Caco-2 (cell line): ENCODE measurements at places on chromosomes 7 and 10. TPM values are rescaled to one million over a fixed set of nuclear protein-coding genes. Genes with fewer than 3 reads are reported as not detected.

The TAS2R4 gene
- 1.2 and 1.3 TPM in 2 replicates for total RNA-seq

DNA sequence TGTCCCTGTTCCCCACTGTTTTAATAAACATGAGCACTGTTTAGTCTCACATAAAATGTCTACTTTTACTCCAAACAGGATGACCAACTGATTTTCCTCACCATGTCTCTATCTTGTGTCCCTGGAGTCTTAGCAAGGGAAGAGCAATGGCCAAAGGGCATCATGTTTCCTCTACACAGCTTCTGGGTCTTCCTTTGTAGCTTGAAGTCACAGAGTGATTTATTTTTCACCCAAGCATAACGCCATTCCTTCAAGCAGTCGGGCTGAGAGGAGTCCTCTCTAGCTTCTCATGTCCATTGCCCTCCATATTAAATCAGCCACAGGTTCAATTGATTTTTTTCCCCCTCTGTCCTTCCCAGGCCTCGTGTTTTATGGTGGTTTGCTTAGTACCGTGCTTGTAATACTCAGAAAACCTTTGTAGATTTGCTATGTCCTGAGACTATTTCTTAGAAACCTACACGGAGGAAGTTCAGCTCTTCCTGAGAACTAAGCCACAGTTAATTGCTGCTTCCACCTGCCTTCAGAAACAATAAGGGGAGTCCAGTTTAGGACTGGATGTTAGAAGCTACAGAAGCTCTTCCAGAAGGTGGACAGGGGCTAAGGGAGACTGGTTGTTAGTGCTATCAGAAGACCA is 178.8 kb downstream of the CREB5 start:
- H3K4me3 ChIP-seq, result no peak overlapping the region
- no peak for DNase-seq
- H3K4me1 ChIP-seq, result no peaks in the 10 kb centered on the region
- H3K27me3 ChIP-seq, result no peaks in the 10 kb centered on the region

DNA sequence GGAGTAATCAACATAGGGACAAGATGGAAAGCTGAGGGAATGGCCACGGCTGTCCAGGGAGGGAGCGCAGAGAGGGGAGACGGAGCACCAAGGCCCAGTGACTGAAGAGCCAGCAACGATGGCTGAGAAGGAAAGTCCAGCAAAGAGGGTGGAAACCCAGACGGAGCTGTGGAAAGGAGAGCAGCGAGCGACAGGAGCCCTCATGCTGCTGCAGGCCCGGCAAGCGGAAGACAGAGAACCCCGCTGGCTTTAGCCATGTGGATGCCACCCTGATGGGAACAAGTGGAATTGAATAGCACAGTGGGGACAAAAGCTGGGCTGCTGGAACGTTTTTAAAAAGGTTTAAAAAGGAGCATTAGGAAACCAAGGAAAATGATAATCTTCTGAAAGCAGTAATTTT is 82.9 kb upstream of the DDC start:
- no peaks in the 10 kb centered on the region for H3K27me3 ChIP-seq
- H3K4me3 ChIP-seq, result no peak overlapping the region
- no peak overlapping the region for H3K27ac ChIP-seq
- no peak for DNase-seq
- no peaks in the 10 kb centered on the region for H3K36me3 ChIP-seq

DNA sequence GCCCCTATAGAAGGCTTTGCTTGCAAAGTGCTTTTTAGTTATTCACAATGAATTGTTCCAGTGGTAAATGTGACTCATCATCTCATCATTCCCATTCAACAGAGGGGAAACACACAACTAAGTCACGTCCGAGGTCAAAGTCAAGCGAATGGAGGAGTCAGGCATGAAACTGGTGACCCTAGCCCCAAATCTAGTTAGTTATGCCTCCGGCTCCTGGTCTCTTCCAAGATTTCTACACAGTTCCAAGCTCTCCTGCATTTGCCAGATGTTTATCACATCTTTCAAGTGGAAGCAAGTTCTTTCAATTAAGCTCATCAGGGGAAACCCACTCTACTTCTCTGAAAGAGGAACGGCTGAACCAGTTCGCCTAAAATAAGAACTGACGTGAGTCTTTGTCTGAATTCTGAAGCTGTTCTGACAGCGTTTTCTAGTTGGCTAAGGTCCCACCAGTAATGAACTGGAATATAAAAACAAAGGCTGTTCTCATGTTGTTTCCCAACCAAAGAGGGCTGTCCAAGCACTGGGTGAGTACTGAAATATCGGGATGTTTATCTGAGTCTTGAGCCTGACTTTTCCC is 140.9 kb upstream of the NRBF2 start:
- no peak for DNase-seq
- no peak overlapping the region for H3K27ac ChIP-seq
- H3K4me1 ChIP-seq, result no peaks in the 10 kb centered on the region
- no peaks in the 10 kb centered on the region for H3K27me3 ChIP-seq
- H3K36me3 ChIP-seq, result no peaks in the 10 kb centered on the region
- H3K4me3 ChIP-seq, result no peak overlapping the region

DNA sequence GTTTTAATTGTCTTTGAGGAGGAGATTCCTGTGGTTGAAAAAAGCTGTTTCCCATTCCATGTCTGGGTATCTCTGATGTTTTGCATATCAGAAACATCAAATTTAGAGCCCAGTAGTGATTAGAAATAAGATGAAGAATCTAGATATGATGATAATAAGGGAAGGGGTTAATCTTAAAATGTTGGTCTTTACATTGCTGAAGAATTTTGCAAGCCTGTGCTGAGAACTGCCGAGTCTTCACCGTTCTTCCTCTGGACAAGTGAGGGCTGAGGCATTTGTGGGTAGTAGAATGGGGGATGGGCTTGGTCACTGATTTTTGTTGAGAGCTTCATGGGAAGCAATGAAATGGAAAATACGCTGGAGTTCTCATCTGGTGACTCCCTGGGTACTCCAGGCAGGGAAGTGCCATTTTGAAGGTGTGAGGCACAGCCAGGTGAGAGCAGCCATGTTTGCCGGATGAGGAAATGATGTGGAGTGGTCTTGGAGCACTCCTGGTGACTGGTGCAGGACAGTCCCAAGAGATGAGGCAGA is 10.2 kb downstream of the TCF7L2 start:
- H3K27ac ChIP-seq, result peak overlapping the region; percentile 82
- DNase-seq, result no peak
- peaks cover 64% of the 10 kb centered on the region for H3K4me1 ChIP-seq
- H3K27me3 ChIP-seq, result no peaks in the 10 kb centered on the region
- peaks cover 2% of the 10 kb centered on the region; the same call in 1 of the 2 replicates for H3K36me3 ChIP-seq
- H3K4me3 ChIP-seq, result no peak overlapping the region

DNA sequence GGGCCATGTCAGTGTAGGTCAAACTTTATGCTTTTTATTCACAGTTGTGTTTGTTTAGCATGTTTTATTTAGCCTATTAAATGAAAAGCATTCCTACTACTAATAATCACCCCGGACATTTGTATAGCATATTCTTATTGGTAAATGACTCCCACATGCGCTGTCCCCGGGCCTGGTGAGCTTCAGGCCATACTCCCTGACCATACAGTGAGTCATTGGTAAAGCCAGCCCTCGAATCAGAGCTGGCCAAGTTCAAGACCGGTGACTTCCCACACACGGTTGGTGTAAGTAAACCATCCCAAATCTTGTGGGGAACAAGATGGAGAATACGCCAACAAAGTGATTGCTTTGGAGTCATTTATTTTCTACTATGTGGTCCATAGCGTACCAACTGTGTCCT is 238.7 kb upstream of the TCF7L2 start:
- H3K4me1 ChIP-seq, result no peaks in the 10 kb centered on the region
- H3K4me3 ChIP-seq, result no peak overlapping the region
- no peak overlapping the region for H3K27ac ChIP-seq
- no peaks in the 10 kb centered on the region for H3K27me3 ChIP-seq

- DNase-seq, result no peak
- H3K4me1 ChIP-seq, result peaks cover 22% of the 10 kb centered on the region
- H3K36me3 ChIP-seq, result no peaks in the 10 kb centered on the region
- H3K27me3 ChIP-seq, result no peaks in the 10 kb centered on the region
These were observed 900 bp downstream of the MKLN1 start for GRCh38 chr7:131328377-131329175.

GRCh38 chr10:98411768-98412167 is 3.2 kb downstream of the PYROXD2 start:
- H3K27ac ChIP-seq, result no peak overlapping the region
- peaks cover 5% of the 10 kb centered on the region for H3K4me1 ChIP-seq
- DNase-seq, result no peak
- no peaks in the 10 kb centered on the region for H3K36me3 ChIP-seq

The C7orf57 gene
- total RNA-seq, result not detected in 2 replicates

DNA sequence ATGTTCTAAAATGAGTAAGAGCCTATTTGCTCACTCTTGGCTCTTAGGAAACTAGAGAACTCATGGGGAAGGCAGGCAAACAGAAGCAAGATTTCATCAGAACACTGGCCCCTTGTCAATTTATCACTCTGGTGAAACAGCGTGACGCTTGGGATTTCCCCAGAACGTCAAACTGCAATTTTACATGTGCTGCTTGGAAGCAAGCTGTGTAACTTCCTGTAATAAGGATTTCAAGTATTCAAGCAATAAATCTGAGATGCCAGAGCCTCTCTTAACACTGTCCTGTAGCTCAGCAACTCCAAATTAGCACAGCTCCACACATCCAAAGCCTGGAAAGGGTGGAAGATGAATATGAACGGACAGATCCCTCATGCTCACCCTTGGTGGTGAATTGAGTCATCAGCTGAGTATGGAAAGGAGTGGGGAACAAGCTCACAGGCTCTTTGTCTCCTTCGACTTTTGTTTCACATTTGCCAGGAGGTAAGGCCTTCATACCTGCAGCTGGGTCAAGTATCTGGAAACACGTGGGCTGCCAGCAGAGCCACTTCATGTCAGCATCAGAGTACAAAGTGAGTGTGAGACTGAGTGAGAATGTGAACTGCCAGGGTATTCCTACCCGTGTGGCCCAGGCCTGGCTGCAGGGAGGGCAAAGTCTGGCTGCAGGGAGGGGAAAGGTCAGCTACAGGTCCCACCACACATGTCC is 140.4 kb upstream of the NAMPT start:
- no peak for DNase-seq
- no peaks in the 10 kb centered on the region for H3K27me3 ChIP-seq
- H3K36me3 ChIP-seq, result no peaks in the 10 kb centered on the region
- H3K4me3 ChIP-seq, result no peak overlapping the region
- H3K27ac ChIP-seq, result no peak overlapping the region

DNA sequence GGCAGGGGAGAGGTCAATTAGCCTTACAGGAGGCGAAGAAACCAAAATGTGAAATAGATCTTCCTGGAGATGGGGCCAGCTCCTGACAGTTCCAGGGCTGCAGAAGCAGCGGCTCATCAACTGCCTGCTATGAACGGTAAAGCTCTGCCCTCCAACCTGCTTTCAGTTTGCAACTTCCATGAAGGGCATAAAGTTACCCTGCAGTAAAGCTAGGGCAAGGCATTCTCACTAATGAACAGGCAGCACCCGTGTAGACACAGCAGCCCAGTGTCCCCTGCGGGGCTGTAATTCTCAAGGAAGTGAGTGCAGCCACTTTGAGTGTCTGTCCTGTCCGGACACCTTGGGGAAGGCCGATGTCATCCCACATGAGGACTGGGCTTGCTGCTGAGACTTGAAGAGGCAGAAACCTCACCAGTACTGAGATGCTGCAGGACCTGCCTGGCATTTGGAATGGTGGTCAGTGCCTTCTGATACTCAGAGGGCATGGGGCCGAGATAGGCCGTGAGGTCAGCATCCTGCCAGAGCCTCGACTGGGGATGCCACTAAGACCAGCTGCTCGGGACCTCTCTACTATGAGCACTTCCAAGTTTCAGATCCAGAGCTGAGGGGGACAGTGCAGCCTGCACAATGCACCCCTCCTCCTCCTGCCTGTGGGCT is 26.1 kb upstream of the C10orf53 start:
- H3K4me3 ChIP-seq, result no peak overlapping the region
- H3K27me3 ChIP-seq, result no peaks in the 10 kb centered on the region
- H3K27ac ChIP-seq, result no peak overlapping the region
- no peaks in the 10 kb centered on the region for H3K36me3 ChIP-seq

DNA sequence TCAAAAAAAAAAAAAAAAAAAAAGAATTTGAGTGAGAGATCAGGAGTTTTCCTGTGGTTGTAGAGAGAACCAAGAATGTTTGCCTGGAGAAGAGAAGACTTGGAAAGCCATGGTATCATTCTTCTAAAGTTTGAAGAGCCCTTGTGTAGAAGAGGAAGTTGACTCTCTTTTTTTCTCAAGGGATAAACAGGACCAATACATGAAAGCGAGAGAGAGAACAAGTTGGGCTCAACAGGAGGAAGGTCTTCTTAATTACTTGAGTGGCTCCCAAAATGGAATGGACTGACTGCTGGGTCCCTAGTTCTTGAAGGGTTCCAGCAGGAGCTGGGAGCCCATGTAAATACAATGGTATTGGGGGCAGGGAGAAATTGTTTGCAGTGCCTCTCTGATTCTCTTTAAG is 173.3 kb upstream of the ADO start:
- H3K4me1 ChIP-seq, result no peaks in the 10 kb centered on the region
- H3K27me3 ChIP-seq, result no peaks in the 10 kb centered on the region
- no peak overlapping the region for H3K27ac ChIP-seq
- no peak overlapping the region for H3K4me3 ChIP-seq
- no peaks in the 10 kb centered on the region for H3K36me3 ChIP-seq

DNA sequence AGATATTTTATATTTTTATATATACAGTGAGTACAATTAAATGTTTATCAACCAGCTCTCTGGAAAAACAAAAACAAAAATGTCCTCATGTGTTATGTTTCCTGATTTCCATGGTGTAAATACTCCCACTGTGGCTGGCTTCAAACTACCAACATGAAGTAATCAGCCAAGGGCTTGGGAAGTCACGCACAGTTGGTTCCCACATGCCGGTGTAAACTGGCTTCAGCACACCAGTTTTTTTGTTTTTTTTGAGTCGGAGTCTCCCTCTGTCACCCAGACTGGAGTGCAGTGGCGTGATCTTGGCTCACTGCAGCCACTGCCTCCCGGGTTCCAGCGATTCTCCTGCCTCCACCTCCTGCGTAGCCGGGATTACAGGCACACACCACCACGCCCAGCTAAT is 11.8 kb downstream of the OSBPL3 start:
- no peaks in the 10 kb centered on the region for H3K36me3 ChIP-seq
- no peaks in the 10 kb centered on the region for H3K27me3 ChIP-seq
